ENCODE measurements at places on chromosomes 1 and 21.

GRCh38 chr1:205547936-205548827, 43.7 kb downstream of the CDK18 start:
- DNase-seq: no peak

DNA sequence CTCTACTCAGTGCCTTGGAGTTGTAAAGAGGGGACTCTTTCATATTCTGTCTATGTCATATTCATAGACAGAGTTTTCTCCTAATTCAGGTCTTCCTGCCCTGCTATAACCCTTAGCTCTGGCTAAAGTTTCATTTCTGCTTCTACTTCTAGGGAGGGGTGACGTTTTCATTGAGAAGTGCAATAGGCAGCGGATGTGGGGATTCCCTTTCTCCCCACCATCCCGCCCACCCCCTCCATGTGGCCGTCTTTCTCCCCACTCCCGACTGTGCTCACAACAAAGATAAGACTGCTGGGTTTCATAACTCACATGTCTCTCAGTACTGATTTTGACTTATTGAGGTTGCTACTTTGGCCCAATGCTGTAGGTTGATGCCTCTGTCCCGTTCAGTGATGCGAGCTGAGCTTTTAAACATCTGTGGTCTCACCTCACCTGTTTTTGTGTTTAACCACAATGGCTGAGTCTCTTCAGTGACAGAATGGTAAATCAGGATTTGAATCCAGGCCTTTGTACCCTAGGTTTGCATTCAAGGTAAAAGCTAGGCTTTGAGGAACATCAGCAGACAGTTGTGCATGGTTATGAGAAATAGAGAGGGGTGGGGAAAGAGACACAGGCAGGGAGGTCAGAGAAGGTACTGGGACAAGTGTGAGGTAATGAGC, 7.8 kb upstream of the KIF14 start:
- no peak for DNase-seq

- DNase-seq: no peak
Measured at GRCh38 chr1:23798662-23799142, 1.9 kb downstream of the GALE start.

DNA sequence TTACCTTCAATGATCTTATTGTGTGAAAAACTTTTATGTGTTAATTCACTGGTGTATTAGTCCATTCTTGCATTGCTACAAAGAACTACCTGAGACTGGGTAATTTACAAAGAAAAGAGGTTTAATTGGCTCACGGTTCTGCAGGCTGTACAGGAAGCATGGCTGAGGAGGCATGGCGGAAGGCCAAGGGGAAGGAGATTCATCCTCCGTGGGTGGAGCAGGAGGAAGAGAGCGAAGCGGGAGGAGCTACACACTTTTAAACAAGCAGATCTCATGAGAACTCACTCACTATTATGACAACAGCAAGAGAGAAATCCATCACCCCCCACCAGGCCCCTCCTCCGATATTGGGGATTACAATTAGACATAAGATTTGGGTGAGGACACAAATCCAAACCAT, 44.2 kb upstream of the RGS7 start:
- DNase-seq: no peak

DNA sequence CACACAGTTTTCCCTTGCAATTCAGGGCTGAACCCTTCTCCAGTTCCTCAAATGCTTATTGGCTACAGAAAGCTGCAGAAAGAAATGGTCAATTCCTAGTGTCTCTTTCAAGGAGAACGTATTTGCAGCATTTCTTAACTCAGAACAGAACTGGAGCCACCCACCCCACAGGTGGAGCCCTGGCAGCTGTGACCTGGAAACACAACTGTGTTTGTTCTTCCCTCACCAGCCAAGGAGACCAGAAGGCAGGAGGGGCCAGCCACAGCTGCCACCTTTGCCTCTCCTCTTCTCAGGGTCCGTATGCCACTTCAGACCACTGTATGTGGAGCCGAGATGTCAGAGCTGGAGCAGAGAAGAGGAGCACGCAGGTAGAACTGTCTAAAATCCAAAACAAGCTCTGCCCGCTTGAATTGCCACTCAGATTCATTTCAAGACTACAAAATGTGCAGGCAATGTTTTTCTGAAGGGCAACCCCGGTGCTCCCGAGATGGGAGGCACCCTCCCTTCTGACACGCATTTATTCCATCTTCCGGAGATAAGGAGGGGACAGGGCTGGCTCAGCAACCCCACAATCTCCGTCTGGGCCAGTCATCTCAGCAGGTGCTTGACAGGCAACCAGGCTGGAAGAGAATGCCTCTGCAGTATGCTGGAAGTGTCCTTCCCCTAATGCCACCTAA, 16.7 kb downstream of the CD247 start:
- DNase-seq: no peak

- no peak for DNase-seq
Measured at GRCh38 chr1:161261261-161262235, 3.0 kb downstream of the PCP4L1 start.

DNA sequence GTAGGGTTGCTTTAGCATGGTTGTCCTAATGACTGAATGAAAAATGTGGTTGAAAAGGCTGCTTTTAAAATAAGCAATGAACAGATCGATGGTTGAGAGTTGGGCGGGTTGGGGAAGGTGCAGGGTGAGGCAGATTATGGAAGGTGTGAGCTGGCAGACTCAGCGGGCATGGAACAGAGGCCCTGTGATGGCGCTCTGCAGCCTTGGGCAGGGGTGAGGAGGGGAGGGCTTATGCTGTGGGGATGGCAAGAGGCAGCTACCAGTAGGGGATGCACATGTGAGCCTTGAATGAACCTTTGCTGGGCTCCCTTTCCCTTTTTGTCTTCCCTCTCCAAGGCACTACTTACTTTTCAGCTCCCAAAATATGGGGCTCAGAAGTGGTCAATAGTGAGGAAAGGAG, 30.9 kb downstream of the ATP1B1 start:
- DNase-seq: no peak

GRCh38 chr1:235931171-235931738, 64.5 kb upstream of the LYST start:
- no peak for DNase-seq

GRCh38 chr1:84116558-84116957, 27.5 kb upstream of the PRKACB start:
- no peak for DNase-seq
